ENCODE measurements at places on chromosomes 2 and 18. TPM values are rescaled to one million over a fixed set of nuclear protein-coding genes. Genes with fewer than 3 reads are reported as not detected.

- DNase-seq = no peak
- H3K27ac ChIP-seq = no peak overlapping the region
- H3K36me3 ChIP-seq = no peaks in the 10 kb centered on the region
- H3K4me3 ChIP-seq = no peak overlapping the region
- H3K4me1 ChIP-seq = peaks cover 3% of the 10 kb centered on the region
These were observed 17.9 kb upstream of the ARHGEF4 start for GRCh38 chr2:130818809-130819208.

GRCh38 chr2:83594241-83595120 is 864.6 kb downstream of the SUCLG1 start:
- H3K27ac ChIP-seq = no peak overlapping the region
- no peaks in the 10 kb centered on the region for H3K36me3 ChIP-seq
- H3K4me3 ChIP-seq = no peak overlapping the region
- no peaks in the 10 kb centered on the region for H3K4me1 ChIP-seq
- no peaks in the 10 kb centered on the region for H3K27me3 ChIP-seq
- no peak for DNase-seq

GRCh38 chr18:62606106-62606505 is 83.3 kb downstream of the ZCCHC2 start:
- H3K27ac ChIP-seq = no peak overlapping the region
- no peak for DNase-seq
- no peaks in the 10 kb centered on the region for H3K27me3 ChIP-seq
- no peaks in the 10 kb centered on the region for H3K36me3 ChIP-seq
- peaks cover 1% of the 10 kb centered on the region for H3K4me1 ChIP-seq
- H3K4me3 ChIP-seq = no peak overlapping the region

DNA sequence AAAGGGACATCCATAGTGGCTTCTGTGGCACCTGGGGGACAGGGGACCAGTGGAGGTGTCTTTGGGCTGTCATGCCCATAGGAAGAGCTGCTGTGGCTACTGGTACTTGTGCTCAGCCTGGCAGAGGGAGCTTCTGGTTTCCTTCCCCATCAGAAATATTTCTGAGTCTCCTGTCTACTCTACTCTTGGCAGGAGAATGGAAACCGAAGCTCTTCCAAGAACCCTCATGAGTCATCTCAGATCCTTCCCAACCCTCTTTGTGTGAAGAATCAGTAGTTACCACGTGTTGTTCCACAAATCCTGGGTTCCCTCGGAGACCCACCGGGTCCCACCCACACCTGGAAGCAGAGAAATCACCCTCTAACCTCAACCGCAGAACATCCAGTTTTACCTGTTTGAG is 234.9 kb downstream of the FHOD3 start:
- H3K36me3 ChIP-seq = no peaks in the 10 kb centered on the region
- H3K4me1 ChIP-seq = no peaks in the 10 kb centered on the region
- no peak overlapping the region for H3K27ac ChIP-seq
- H3K27me3 ChIP-seq = no peaks in the 10 kb centered on the region
- H3K4me3 ChIP-seq = no peak overlapping the region
- no peak for DNase-seq

- H3K4me1 ChIP-seq = peaks cover 5% of the 10 kb centered on the region
- H3K27ac ChIP-seq = peak overlapping the region; percentile 97
- H3K27me3 ChIP-seq = no peaks in the 10 kb centered on the region
These were observed 980 bp downstream of the OBSL1 start for GRCh38 chr2:219570194-219570923.

DNA sequence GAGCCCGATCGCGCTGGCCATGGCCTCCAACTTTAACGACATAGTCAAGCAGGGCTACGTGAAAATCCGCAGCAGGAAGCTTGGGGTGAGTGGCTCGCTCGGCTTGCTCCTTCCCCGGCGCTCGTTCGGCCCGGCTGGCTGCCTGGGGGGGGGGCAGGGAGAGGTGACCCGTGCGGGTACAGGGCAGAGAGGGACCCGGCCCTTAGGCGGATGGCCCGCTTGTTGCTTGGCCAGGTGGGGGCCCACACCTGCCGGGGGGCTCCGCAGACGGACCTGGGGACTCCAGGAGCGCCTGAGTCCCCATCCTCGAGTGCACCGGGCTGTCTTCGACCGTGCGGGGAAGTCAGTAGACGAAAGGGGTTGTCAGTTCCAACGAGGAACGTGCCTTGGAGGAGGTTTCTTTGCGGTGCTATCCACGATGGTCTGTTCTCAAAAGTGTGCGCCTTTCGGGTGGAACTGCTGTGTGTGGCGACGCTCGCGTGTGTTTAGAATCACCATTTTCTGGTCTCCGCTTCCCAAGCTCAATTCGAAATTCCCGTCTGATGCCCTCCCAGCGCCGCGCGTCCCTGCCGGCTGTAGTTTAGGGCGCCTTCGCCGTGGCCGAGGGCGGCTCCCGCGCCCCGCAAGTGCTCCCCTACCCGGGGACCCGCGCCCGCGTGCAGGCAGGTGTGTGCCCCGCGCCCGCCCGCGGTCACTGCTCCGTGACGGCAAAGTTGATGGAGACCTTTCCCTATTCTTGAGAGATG is 711 bp downstream of the DOK6 start:
- no peaks in the 10 kb centered on the region for H3K36me3 ChIP-seq
- H3K4me3 ChIP-seq = peak overlapping the region; percentile 25
- H3K27ac ChIP-seq = peak overlapping the region; percentile 62
- no peaks in the 10 kb centered on the region for H3K27me3 ChIP-seq
- H3K4me1 ChIP-seq = no peaks in the 10 kb centered on the region

GRCh38 chr2:234203135-234203984 is 152.9 kb downstream of the SPP2 start:
- no peaks in the 10 kb centered on the region for H3K27me3 ChIP-seq
- no peaks in the 10 kb centered on the region for H3K36me3 ChIP-seq
- H3K4me3 ChIP-seq = no peak overlapping the region
- no peaks in the 10 kb centered on the region for H3K4me1 ChIP-seq
- no peak overlapping the region for H3K27ac ChIP-seq
- no peak for DNase-seq

GRCh38 chr18:51447351-51448342 is 250.2 kb upstream of the MEX3C start:
- no peak for DNase-seq
- H3K4me1 ChIP-seq = no peaks in the 10 kb centered on the region
- no peak overlapping the region for H3K4me3 ChIP-seq
- H3K27me3 ChIP-seq = no peaks in the 10 kb centered on the region
- H3K27ac ChIP-seq = no peak overlapping the region
- H3K36me3 ChIP-seq = no peaks in the 10 kb centered on the region

- H3K27me3 ChIP-seq = no peaks in the 10 kb centered on the region
- no peak overlapping the region for H3K4me3 ChIP-seq
- peaks cover 1% of the 10 kb centered on the region for H3K4me1 ChIP-seq
- no peak for DNase-seq
- H3K27ac ChIP-seq = no peak overlapping the region
- H3K36me3 ChIP-seq = no peaks in the 10 kb centered on the region
These were observed 168.1 kb downstream of the AFF3 start for GRCh38 chr2:99974275-99974674.

DNA sequence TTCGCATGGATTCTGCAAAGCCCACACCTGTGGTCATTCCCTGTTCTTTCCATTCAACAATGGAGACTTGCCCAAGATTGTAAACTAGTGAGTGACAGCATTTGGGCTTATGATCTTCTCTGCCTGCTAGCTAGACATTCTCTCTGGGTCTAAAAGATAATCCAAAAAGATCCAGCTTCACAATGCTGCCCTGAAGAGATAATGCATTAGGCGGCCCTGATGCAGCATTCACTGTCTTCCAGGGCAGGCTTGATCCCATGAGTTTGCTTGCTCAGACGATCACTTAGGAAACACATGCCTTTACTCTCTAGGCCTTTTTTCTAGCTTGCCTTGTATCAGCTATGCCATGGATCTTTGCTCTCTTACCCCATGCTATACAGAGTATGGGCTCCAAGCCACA is 196.1 kb downstream of the SETBP1 start:
- no peak overlapping the region for H3K4me3 ChIP-seq
- no peaks in the 10 kb centered on the region for H3K36me3 ChIP-seq
- no peak overlapping the region for H3K27ac ChIP-seq
- H3K27me3 ChIP-seq = no peaks in the 10 kb centered on the region

DNA sequence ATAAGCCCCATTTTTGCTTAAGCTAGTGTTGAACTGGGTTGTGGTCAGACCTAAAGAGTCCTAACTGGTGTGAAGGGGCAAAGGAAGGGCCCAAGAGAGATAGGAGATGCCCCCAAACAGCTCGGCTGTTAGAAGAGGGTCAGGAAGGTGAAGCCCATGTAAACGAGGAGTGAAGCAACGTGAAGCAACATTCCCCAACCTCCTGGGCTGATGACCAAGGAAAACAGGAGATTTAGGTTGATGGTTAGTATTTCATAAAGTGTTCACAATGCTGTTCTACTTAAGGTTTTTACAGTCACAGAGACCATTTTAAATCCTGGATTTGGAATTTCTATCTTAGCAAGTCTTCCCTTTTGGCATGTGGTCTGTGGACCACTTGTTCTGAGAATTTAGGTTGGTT is 144.0 kb upstream of the SERPINE2 start:
- no peak for DNase-seq
- no peaks in the 10 kb centered on the region for H3K36me3 ChIP-seq
- no peak overlapping the region for H3K4me3 ChIP-seq
- H3K4me1 ChIP-seq = peaks cover 2% of the 10 kb centered on the region
- H3K27ac ChIP-seq = no peak overlapping the region

GRCh38 chr2:30900381-30900780 is 93.1 kb upstream of the CAPN13 start:
- H3K27me3 ChIP-seq = no peaks in the 10 kb centered on the region
- no peak overlapping the region for H3K27ac ChIP-seq
- no peaks in the 10 kb centered on the region for H3K36me3 ChIP-seq

DNA sequence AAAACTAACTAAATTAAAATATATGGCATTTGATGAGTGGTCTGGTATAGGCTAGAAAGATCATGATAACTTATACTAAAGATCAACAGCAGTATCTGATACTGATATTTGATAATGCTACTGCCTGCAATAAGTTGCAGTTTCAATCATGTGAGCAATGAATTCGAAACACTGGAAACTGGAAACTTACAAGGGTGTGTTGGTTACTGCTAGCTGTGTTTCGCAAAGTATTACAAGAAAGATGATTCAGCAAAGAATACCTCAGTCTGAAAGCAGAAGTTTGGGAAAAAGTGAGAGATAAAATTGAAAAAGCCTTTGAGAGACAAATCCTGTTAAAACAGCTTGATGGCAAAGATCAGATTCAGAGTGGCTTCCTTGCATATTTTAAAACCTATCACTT is 294.5 kb downstream of the CCDC178 start:
- H3K27ac ChIP-seq = no peak overlapping the region
- no peak for DNase-seq
- no peaks in the 10 kb centered on the region for H3K27me3 ChIP-seq
- H3K4me3 ChIP-seq = no peak overlapping the region

DNA sequence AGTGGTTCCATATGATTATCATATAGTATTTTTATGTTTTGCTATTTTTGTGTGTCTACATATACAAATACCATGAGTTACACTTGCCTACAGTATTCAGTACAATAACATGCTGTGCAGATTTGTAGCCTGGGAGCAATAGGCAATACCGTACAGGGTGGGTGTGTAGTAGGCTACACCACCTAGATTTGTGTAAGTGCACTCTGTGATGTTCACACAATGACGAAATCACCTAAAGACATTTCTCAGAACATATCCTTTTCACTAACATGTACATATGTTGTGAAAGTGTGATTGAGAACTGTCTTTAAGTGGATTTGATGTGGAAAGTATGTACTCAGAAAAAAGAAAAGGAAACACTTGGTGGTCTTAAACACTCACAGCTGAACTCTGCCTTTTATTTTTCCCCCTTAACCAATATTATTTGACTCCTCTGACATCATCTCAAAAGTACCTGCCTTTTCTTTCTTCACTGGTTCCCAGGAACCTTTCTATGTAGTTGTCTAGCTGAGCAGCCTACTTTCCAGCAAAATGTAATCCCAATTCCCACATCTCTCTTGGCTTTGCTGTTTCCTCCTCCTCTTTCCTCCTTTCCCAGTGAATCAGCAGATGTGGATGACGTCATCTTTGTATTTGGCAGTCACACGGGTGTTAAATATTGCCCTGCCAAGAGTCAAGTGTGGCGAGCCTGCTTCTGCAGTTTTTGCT is 47.7 kb downstream of the OSBPL6 start:
- peak; percentile 79 for DNase-seq
- no peaks in the 10 kb centered on the region for H3K27me3 ChIP-seq
- H3K4me3 ChIP-seq = no peak overlapping the region
- H3K27ac ChIP-seq = no peak overlapping the region
- no peaks in the 10 kb centered on the region for H3K36me3 ChIP-seq

DNA sequence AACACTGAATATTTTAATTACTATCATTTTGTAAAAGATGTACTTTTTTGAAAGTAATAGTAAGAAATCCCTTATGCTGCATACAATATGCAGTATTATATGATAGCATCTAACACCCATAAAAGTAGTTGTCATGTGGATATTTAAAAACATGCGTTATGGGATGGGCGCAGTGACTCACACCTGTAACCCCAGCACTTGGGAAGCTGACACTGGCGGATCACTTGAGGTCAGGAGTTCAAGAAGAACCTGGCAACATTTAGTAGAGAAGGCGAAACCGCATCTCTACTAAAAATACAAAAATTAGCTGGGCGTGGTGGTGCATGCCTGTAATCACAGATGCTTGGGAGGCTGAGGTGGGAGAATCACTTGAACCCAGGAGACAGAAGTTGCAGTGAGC is 88.9 kb downstream of the FEZ2 start:
- no peaks in the 10 kb centered on the region for H3K27me3 ChIP-seq
- H3K36me3 ChIP-seq = no peaks in the 10 kb centered on the region
- H3K27ac ChIP-seq = no peak overlapping the region
- H3K4me3 ChIP-seq = no peak overlapping the region
- H3K4me1 ChIP-seq = no peaks in the 10 kb centered on the region
- no peak for DNase-seq

- H3K27ac ChIP-seq = no peak overlapping the region
- H3K27me3 ChIP-seq = no peaks in the 10 kb centered on the region
- DNase-seq = no peak
- no peak overlapping the region for H3K4me3 ChIP-seq
- H3K4me1 ChIP-seq = no peaks in the 10 kb centered on the region
These were observed 82.2 kb downstream of the LDLRAD4 start for GRCh38 chr18:13300796-13301195.

SLC35F6 gene
- total RNA-seq = 53.5 TPM

TCF23 gene
- 8.6 TPM for total RNA-seq

SERPINB4 gene
- total RNA-seq = not detected

NYAP2 gene
- total RNA-seq = not detected

TMEM237 gene
- total RNA-seq = 12.8 TPM

AGXT gene
- not detected for total RNA-seq

TRAPPC8 gene
- 33.1 TPM for total RNA-seq

SYT4 gene
- total RNA-seq = 7.4 TPM

TUBA3D gene
- total RNA-seq = 11.4 TPM
